ENCODE measurements at places on chromosomes 2 and 18. TPM values are rescaled to one million over a fixed set of nuclear protein-coding genes. Genes with fewer than 3 reads are reported as not detected.

The COL6A3 gene
- 0.09 TPM for total RNA-seq

The ONECUT2 gene
- 0.21 TPM for total RNA-seq

The CRYGC gene
- total RNA-seq = not detected

The ANO7 gene
- 1.7 TPM for total RNA-seq

The PLEKHH2 gene
- 0.73 TPM for total RNA-seq

The DES gene
- total RNA-seq = not detected

The FOXD4L1 gene
- total RNA-seq = 0.58 TPM

The LIMS4 gene
- 0.56 TPM for total RNA-seq

The CNTNAP5 gene
- not detected for total RNA-seq

The PARD3B gene
- 0.72 TPM for total RNA-seq

The TRIM54 gene
- total RNA-seq = 0.68 TPM

The PPP1R1C gene
- total RNA-seq = 3.3 TPM

The AOX1 gene
- total RNA-seq = 2.8 TPM

The PMAIP1 gene
- total RNA-seq = 13.2 TPM

The SP5 gene
- not detected for total RNA-seq

The SLC39A6 gene
- total RNA-seq = 56.6 TPM

The GALNT13 gene
- 10.0 TPM for total RNA-seq

The VAMP8 gene
- 15.8 TPM for total RNA-seq

The C2orf81 gene
- 3.5 TPM for total RNA-seq

The RFTN2 gene
- not detected for total RNA-seq

The KRTCAP3 gene
- 1.1 TPM for total RNA-seq

The VSNL1 gene
- total RNA-seq = not detected

The TMEFF2 gene
- 0.26 TPM for total RNA-seq

The UGT1A3 gene
- 0.13 TPM for total RNA-seq

The FTCDNL1 gene
- 1.8 TPM for total RNA-seq

The GCKR gene
- total RNA-seq = 0.48 TPM

The RBM44 gene
- 0.33 TPM for total RNA-seq

The ST6GAL2 gene
- 15.6 TPM for total RNA-seq

The SALL3 gene
- total RNA-seq = not detected

The NTSR2 gene
- not detected for total RNA-seq

The ACVR1 gene
- total RNA-seq = 31.0 TPM

The LONRF2 gene
- total RNA-seq = 3.3 TPM

The DSG4 gene
- total RNA-seq = not detected

The PJVK gene
- 0.70 TPM for total RNA-seq

The ARHGAP15 gene
- not detected for total RNA-seq

The CCDC102B gene
- total RNA-seq = 0.42 TPM

The GALNT1 gene
- 42.3 TPM for total RNA-seq

The COLEC11 gene
- total RNA-seq = 0.63 TPM

The COQ10B gene
- 19.4 TPM for total RNA-seq

All from A549 treated with RU486 at 1 μM for 4 hours (cell line).